ENCODE measurements at places on chromosomes 2 and 18. TPM values are rescaled to one million over a fixed set of nuclear protein-coding genes. Genes with fewer than 3 reads are reported as not detected.

Gene SIGLEC15
- total RNA-seq = not detected

DNA sequence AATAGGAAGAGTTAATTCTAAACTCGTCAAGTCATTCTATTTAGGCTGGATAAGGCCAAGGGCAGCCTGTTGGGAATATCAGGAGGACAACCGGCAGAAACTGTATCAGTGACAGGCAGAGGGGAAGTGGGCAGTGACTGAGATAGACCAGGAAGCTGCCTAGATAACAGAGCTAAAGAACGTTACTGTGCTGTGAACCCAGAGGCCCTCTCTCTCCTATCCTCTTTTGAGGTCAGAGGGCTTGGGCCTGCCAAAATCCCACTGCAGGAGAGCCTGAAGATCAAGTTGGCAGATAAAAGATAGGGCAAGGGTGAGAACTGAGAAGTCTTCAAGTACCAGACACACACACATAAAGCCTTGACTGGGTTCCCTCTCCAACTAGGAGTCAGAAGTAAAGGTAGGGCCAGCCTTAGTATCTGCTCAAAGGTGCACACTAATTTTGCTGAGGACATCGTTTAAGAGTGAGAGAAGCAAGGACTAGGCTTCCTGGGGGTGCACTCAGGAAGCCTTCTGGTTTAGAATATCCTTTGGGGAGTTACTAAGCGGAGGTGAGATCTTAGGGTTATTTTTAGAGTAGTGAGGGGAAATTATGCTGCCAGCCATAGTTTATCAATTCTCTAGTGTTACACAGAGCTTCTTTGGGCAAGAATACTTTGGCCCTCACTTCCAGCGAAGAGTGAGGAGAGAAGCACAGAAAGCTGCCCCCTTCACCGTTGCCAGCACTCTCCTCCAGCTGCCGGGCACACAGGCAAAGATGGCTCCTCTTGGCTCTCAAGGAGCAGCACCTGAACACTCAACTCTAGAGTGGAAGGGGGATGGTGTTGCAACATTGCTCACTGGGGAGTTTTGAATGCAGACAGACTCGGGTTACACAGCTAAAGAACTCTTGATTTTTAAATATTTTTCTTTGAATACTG is 9.8 kb downstream of the CAVIN2 start:
- DNase-seq = peak; percentile 43

- no peak for DNase-seq
Observed at GRCh38 chr2:41768310-41768709, 279.5 kb upstream of the PKDCC start.

- DNase-seq = no peak
Observed at GRCh38 chr2:85011747-85012146, 40.8 kb downstream of the KCMF1 start.

- DNase-seq = no peak
Observed at GRCh38 chr2:22952656-22953225, 432.2 kb upstream of the KLHL29 start.

GRCh38 chr2:105404736-105405135 is 5.9 kb upstream of the FHL2 start:
- DNase-seq = no peak
